ENCODE measurements at places on chromosomes 5 and 9.

DNA sequence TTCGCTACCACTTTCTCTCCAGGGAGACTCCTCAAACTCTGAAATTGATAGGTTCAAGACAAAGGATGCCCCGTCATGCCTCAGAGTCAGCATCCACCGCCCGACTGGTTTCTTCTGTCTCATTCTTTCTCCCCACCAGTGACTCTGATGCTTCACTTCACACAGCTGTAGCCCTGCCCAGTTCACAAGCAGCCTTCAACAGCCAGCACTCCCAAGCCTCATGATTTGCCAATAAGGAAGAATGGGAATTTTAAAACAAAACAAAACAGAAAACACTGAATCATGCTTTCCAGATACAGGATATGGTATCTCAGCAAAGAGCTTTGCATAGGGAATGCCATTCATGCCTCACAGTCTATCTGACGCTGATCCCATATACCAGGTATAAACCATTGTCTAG, 371.2 kb upstream of the RORB start:
- no peak for DNase-seq

DNA sequence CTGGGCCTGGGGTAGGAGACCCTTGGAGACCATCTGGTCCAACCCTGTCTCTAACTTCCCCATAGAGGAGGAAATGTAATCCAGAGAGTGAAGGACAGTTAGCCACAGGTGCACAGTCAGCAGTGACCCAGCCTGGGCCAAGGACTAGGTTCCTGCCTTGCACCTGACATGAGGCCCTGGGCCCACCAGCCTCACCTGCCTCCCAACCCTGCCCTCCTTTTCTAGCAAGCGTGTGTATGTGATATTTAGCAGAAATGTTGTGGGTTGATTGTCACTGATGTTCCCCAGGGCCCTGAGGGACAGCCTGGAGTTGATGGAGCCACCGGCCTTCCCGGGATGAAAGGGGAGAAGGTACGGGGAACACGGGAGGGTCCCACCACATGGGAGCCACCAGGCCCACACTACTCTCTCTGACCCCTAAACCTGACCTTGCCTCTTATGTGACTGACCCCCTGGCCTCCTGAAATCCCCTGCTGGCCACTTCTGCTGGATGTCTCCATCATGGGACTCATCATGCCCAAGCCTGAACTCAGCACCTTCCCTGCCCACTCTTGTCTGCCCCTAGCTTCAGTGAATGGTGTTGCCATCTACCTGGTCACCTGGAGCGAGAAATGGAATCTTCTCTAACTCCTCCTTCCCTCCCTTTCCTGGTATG, 79.2 kb upstream of the TGFBR1 start:
- no peak for DNase-seq

DNA sequence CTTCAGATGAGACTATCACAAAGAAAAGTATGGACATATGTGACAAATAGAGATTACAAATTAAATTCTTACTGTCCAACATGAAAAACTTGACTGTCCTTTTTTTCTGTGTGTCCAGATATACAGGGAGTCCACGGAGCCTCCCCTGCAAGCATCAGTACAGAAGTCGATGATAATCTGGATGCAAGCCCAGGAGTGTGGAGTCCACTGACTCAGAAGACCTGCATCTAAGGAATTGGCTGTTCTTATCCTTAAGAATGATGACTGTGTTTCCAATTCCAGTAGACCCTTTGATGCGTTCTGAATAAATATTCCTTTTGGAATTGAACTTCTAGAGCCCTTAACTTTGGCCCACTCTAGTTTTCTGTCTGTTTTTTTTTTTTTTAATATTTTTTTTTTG, 56.7 kb upstream of the TAF11L2 start:
- no peak for DNase-seq

DNA sequence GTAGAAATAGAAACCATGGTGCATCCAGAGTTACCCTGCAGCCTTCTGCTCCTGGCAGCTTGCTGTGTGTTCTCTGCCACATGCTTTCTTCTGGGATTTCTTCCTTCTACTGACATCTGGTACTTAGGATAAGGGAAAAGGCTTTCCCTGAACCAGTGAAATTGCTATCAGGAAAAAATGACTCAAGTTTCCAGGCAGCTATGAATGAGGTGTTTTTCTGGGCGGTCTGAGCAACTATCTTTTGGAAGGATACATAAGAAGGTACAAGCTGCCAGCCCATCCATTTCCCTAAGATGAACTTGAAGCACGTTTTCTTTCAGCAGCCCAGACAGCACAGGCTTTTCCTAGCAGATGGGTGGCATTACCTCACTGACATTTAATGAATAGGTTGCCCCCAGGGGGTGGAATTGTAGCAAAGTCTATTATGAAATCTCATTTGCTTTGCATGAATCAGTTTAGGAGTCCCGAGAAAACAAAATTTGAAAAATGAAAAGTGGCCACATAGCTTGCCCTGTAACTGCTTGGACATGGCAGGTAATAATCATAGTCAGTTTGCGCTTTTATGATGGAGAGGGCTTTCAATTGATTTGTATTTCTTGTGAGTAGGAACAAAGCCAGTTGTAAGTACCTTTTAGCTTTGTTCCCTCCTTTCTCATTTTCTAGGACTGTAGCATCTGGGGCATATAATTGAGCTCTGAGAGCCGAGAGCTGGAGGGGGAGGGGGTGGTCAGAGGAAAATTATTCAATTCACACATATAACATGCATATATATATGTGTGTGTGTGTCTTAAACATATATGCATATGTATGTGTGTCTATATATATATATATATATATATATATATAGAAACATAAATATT, 108.5 kb downstream of the C9orf152 start:
- DNase-seq, result peak; percentile 24

- peak; percentile 17 for DNase-seq
These were observed 71.4 kb upstream of the WDR41 start for GRCh38 chr5:77563475-77563874.

- no peak for DNase-seq
These were observed 41.5 kb downstream of the MEGF10 start for GRCh38 chr5:127331890-127332649.

DNA sequence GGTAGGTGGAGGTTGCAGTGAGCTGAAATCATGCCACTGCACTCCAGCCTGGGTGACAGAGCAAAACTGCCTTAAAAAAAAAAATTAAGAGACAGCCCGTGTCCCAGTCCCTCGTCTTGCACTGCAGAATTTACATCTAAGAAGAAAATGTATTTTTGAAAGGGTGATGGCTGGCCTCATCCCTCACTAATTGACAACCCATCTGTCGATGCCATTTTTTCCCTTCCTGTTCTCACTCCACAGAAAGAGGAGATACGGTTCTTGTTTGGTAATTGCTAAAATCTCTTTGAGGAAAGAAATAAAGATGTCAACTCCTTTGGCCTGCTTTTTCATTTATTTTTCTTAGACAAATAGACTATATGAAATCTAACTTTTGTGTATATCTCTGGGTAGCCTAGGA, 2.4 kb upstream of the LSM11 start:
- DNase-seq, result no peak

GRCh38 chr9:98189412-98189811, 3.0 kb downstream of the CORO2A start:
- DNase-seq, result no peak

GRCh38 chr9:129436751-129437625, 183.9 kb downstream of the C9orf50 start:
- DNase-seq, result no peak

DNA sequence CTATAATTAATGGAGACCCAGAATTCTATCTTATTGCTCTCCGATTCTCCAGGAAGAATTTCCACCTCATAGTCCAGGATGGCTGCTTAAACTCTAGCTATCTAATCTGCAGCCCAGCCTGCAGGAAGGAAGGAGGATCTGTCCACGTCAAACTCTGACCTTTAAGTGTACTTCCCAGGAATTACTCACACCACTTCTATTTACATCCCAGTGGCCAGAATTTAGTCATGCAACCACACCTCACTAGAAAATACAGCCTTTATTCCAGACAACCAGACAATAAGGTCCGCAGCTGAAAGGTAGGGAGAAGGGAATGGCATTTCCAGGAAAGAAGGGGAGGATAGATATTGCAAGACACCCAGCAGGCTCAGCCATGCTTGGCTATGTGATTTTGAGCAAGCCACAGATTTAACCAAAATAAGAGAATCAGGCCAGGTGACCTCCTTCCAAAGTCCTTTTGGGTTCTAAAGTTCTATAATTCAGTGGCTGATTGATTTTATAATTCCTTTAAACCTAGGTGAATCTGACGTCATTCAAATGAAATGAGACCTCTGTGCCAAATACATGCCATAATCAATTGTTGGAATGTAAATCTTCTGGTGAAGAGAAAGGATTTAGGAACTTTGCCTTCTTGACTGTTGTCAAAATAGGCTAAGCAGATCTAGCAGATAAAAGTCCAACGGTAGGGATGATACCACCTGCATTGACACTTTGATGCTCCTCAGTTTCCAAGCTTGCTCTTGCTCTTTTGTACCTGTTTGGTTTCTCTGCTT, 3.7 kb upstream of the DENND1A start:
- no peak for DNase-seq

DNA sequence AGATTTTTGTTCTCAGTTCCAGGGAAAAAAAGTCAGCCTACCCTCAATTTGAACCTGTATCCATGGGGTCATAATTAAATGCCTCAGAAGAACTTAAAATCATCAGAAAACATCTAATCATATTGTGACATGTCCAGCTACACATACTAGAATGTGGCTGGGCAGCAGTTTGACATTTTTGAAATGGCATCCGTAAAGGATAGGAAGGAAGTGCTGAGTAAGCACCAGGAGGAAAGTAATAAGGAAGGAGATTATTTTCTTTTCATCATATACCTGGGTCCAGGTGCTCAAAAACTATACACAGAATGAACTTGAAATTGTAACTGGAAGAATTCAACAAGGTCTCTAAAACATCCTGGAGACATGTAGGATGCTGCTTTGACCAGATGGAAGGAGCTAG, 116.9 kb upstream of the RAI14 start:
- DNase-seq, result no peak

GRCh38 chr9:108427751-108428150, 428.0 kb downstream of the ACTL7B start:
- DNase-seq, result no peak

- no peak for DNase-seq
These were observed 48.3 kb downstream of the PALM2AKAP2 start for GRCh38 chr9:109828254-109828653.

DNA sequence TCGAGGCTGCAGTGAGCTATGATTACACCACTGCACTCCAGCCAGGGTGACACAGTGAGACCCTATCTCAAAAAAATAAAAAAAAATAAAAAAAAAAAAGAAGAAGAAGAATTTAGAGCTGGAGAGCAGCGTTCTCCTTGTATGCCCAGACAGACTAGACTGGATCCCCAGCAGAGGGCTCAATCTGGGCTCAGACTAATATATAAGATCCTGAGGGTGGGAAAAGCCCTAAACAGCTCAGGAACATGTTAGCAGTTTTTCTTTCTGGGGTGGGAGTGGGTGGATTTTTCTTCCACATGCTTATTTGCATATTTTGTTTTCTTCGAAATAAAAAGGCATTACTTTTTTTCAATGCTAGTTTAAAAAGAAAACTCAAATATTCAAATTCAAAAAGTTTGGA, 904 bp upstream of the BSPRY start:
- no peak for DNase-seq

DNA sequence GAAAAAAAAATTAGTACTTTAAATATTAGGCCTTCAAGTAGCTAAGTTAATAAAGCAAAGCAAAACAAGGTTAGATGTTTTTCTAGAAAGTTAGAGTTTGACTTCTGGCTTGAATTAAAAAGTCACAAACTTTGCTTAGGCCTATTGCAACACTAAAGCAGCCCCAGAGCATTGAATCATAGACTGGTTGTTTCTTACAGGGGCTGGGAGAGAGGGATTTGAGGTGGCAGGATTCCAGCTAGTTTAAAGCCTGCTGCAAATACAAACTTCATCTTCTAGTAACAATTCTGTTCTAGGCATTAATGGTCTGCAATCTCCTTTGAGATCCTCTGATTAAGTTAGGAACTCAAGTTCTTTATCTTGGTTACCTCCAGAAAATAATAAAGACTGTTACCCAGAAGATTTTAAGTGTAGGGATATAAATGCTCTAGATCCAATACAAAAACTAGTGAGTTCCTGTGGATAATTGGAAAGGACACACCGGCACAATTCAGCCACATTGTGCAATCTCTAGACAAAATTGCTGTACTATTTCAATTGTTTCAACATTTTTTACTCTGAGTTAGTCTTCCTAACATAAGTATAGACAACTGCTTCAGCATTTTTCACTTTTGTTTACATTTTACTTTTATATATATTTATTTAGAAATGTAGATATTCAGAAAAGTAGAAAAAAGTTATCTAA, 12.6 kb downstream of the OR13C5 start:
- DNase-seq, result no peak

- no peak for DNase-seq
These were observed 47.8 kb downstream of the SVEP1 start for GRCh38 chr9:110531776-110532175.

- no peak for DNase-seq
These were observed 89.2 kb downstream of the SEMA4D start for GRCh38 chr9:89408628-89409101.

DNA sequence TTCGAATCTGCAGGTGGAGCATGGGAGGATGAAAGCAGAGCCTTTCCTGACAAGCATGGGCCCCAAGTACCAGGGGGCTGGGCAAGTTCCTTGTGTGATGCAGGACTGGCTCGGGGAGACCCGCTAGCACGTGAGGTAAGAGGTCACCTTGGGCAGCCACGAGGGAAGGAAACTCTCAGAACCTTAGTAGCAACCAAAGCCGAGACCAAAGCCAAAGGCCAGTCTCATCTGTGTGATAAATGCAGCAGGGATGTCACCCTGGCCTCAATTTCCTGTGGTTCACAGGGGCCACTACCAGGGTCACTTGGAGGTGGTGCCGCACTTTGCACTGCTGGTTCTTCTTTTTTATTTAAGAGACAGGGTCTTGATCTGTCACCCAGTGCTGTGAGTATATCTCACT, 39.5 kb downstream of the PRRT1B start:
- no peak for DNase-seq

GRCh38 chr9:131651599-131651998, 88.3 kb downstream of the RAPGEF1 start:
- no peak for DNase-seq

DNA sequence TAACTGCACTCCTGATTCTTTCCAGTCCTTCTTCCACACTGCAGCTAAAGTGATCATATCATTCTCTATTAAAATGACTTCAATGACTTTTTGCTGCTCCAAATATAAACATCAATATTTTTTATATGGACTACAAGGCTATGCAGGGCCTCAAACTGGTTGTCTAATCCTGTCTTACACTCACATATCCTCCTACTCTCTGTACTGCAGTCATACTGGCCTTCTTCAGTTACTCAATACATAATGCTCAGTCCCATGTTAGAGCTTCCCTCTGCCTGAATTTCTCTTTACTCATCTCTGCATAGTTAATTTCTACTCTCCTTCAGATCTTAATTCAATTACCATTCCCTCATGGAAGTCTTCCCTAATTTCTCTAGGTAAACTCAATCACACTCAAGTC, 3.4 kb downstream of the MEIKIN start:
- no peak for DNase-seq
